ENCODE measurements at places on chromosomes 2 and 18.

GRCh38 chr2:47297767-47298425, 105.1 kb upstream of the MSH2 start:
- DNase-seq, result no peak

- no peak for DNase-seq
These were observed 37.3 kb downstream of the RHBDD1 start for GRCh38 chr2:226873051-226873620.

- no peak for DNase-seq
These were observed 224.8 kb downstream of the NEDD4L start for GRCh38 chr18:58268849-58269248.

- DNase-seq, result no peak
These were observed 16.2 kb upstream of the MREG start for GRCh38 chr2:216029416-216030129.

DNA sequence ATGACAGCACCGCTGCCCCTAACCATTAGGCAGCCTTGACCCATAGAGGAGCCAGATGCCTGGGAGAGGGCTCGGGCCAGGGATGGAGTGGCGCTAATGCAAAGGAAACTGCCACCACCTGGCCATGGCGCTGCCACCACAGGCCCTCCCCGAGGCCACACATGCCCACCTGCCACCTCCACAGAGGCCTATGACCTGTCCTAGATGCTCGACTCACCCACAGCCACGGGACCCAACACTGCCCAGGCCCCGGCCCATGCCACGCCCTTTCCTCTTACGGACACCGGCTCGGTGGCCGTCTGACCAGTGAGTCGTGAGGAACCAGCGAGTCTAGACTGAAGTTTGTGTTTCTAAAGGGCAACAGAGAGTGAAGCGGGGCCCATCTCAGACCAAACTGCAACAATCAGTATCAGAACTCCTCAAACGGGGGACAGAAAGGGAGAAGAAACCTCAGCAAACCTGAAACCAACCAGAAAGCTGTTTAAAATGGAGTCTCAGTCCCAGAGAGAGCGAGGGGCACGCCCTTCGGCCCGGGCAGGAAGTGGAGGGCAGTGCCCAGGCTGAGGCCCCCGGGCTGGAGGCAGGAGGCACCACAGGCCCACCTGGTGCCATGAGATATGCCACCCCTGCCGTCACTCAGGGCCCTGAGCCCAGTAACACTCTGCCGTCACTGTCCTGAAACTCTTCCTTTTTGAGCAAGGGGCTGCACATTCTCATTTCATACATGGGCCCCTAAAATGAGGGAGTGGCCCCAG, 711 bp downstream of the GPR17 start:
- DNase-seq, result no peak

DNA sequence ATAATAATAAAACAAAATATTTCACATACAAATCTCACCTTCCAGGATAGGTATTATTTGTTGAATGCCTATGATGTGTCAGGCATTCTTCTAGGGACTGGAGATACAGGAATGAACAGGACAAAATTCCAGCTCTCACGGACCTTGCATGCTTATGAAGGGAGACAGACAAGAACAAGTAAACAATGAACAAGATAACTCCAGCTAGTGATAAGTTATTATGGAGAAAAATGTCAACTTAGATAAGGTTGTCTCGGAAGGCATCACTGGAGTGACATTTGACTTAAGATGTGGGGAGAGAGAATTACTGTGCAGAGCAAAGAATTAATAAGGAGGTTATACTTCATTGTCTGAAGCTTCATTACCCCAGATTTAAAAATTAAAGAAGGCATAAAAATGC, 836.7 kb downstream of the SOCS6 start:
- DNase-seq, result no peak

DNA sequence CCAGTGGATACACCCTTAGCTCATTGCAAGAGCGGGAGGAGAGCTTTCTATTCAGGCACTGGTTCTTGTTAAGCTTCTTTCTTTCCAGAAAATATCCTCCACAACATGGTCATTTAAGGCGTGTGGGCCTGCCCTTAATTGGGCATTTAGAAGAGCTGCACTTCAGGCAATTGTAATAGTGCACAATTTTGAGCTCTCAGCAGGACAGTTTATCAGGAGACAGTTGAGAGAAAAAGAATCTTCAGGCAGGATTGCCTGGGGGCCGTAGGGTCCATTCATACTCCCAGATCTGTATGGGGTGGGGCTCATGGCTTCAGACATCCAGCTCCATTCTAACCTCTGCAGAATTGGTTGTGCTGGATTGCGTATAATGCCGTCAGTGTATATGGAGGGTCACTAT, 6.0 kb upstream of the EPC2 start:
- DNase-seq, result no peak

DNA sequence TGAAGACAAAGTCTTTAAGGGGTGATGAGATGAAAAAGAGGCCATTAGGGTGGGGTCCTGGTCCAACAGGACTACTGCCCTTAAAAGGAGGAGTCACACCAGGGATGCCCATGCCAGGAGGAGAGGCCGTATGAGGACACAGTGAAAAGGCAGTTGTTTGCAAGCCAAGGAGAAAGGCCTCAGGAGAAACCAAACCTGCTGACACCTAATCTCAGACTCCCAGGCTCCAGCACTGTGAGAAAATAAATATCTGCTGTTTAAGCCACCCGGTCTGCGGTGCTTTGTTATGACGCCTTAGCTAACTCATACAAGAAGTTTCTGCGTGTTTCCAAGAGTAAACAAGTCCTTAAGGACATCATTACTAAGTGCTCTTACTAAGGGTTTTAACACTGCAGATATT, 93.6 kb downstream of the DNER start:
- no peak for DNase-seq

DNA sequence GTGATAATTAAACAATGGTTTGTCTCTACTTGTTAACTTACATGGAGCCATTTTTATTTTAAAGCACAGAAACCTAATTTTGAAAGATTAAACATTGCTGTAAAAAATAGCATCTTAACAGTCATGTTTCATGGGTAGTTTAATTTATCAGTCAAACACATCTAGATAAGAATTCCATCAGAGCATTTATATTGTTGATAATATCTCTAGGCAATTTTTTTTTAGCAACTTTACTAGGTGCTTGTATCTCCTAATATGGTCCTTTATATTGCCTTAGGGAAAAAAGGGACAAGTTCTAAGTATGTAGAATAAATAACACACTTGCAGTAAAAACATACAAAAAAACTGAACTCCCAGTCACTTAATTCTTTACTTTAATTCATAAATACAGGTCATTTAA, 863 bp downstream of the CSRNP3 start:
- no peak for DNase-seq

DNA sequence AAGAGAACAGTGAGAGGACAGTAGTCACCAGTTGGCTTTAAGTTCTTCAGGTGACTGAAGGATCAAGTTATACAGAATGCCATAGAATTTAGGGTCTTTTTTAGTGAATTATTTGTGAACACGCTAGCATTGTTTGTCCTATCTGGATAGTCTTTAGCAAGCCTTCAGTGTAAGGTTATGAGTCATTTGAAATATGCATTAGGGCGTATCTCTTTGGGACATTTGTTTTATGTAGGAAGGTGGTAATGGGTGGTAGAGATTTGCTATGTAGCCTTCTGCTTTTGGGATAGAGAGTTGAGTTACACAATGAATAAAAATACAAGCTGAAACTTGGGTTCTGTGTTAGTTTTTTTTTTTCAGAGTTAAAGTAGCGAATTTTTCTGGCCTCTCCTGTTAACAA, 13.0 kb downstream of the ACTR2 start:
- DNase-seq, result no peak

DNA sequence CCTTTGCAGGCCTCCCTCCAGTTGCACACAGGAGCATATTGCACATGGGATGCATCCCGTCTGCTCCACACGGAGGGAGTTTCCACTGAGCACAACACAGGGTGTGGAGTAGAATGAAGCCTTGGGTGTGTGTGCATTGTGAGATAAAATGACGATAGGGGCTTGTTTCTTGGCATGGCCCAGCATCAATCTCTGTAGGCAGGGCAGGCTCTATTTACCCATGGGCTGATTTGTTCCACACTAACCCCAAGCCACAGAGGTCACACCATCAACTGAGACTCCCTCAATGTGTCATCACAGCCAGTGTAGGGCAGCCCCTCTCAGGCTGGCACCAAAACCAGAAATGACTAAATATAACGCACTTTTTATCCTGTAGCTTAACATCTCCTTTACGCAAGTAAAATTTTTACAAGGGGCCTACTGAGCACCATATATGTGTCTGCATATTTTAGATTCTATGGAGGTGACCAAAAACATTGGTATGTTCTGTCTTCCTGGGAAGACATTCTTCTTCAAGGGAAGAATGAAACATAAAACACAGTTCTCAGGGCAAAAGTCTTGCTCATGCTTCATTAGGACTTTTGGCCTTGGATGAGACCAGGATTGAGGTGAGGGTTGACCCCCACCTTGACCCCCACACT, 2.7 kb upstream of the GKN1 start:
- DNase-seq, result no peak

DNA sequence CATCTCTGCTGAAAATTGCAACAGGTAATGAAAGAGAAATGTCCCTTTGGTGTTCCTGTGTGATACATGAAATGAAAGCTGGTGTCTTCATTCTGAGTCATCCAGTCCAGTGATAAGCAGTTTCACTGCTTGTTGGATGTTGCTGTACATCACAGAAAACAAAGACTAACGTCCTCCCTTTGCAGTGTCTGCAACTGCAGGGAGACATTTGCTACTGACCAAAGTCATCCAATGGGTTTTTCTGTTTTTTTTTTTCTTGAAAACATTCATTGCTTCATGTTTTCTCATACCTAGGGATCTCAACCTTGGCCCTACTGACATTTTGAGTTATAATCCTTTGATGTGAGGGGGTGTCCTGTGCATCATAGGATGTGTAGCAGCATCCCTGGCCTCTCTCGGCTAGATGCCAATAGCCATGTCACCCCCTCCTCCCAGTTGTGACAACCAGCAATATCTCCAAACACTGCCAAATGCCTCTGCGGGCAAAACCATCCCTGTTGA, 63.6 kb upstream of the FZD5 start:
- DNase-seq, result no peak
